ENCODE measurements at places on chromosomes 1 and 21. TPM values are rescaled to one million over a fixed set of nuclear protein-coding genes. Genes with fewer than 3 reads are reported as not detected.

Gene TMEM54
- polyA plus RNA-seq = 89.7 TPM

Gene ARMH1
- 0.48 TPM for polyA plus RNA-seq

Gene ZNF683
- not detected for polyA plus RNA-seq

Gene FAM110D
- polyA plus RNA-seq = 2.6 TPM

Gene ZNF648
- not detected for polyA plus RNA-seq

DNA sequence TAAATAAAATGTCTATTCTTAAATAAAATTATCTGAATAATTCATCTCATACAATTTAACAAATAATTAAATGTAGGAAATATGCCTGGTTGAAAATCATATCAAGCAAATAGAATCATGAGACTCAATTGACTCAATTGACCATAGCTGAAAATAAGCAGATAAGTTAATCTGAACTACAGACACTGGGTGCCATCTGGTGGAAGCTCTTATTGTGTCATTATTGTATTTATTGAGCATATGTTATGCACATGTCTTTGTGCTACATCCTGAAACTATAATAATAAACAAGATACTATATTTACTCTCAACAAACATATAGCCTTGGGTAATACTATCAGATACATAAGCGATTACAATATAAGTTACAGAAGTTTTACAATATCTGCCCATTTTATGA lies 41.0 kb downstream of the BRINP3 start:
- peak; percentile 42 for DNase-seq
